Right lobe of liver (tissue), 6 donors: ENCODE measurements at places on chromosomes 12 and 14. TPM values are rescaled to one million over a fixed set of nuclear protein-coding genes. Genes with fewer than 3 reads are reported as not detected.

GRCh38 chr12:67794161-67794560 is 145.6 kb downstream of the DYRK2 start:
- no peak overlapping the region for H3K27ac ChIP-seq
- H3K4me1 ChIP-seq, result no peaks in the 10 kb centered on the region
- no peaks in the 10 kb centered on the region for H3K36me3 ChIP-seq
- no peaks in the 10 kb centered on the region for H3K27me3 ChIP-seq

GRCh38 chr12:24631676-24632426 is 317.1 kb downstream of the BCAT1 start:
- H3K27ac ChIP-seq, result no peak overlapping the region
- no peaks in the 10 kb centered on the region for H3K27me3 ChIP-seq
- no peak overlapping the region for H3K4me3 ChIP-seq
- H3K36me3 ChIP-seq, result no peaks in the 10 kb centered on the region

DNA sequence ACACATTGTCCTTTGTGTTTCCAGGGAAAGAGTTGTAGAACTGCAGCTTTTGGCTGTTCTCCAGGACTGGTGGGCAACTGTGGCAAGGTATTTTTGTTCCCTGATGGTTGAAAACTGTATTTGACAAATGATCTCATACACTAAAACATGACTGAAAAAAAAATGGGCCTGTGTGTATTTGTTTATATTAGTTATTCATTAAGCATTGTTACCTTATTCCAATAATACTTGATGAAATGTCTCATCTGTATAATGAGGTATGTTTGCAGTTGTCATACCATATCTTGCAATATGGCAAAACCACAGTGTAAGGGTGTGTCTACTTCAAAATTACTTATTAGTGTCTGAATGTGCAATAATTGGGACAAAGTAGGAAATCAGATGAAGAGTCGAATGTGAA is 479.4 kb upstream of the NOVA1 start:
- no peaks in the 10 kb centered on the region for H3K4me1 ChIP-seq
- no peak overlapping the region for H3K4me3 ChIP-seq
- no peak for DNase-seq
- no peaks in the 10 kb centered on the region for H3K36me3 ChIP-seq
- H3K27ac ChIP-seq, result no peak overlapping the region

DNA sequence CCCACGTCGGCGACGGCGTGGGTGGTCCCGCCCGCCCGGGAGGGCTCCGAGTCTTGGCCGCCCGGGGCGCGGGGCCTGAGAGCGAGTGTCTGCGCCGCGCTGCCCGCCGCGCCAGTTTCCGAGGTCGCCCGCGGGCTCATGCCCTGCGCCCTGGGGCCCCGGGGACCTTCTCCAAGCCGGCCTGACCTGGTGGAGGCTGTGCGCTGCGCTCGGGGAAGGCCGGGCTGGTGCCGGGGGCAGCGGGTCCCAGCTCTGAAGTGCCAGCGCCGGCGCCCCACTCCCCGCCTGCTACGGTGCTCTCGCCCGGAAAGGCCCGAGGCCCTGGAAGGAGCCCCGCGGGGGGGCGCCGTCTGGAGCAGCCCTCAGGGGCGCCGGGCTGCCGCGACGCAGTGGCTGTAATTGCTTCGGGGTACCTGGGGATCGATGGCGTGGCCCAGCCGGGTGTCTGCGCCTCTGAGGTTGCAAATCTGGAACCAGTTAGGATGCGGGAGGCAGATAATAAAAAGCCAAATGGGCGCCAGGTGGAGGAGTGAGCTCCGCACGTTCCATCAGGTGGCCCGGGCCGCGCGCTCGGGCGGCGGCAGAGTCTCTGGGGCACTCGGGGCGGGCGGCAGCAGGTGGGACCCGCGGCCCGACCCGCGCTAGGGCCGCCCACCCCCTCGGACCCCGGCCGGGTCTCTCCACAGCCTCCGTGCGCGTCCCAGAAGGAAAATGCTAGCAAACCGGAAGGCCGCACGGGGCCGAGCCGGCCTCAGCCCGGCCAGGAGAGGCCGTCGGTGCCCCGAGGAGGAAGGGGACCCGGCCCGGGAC is 102.3 kb upstream of the DIO3 start:
- peaks cover 18% of the 10 kb centered on the region for H3K27me3 ChIP-seq
- peaks cover 10% of the 10 kb centered on the region for H3K4me1 ChIP-seq
- no peak overlapping the region for H3K27ac ChIP-seq
- peak overlapping the region; percentile 6 for H3K4me3 ChIP-seq

DNA sequence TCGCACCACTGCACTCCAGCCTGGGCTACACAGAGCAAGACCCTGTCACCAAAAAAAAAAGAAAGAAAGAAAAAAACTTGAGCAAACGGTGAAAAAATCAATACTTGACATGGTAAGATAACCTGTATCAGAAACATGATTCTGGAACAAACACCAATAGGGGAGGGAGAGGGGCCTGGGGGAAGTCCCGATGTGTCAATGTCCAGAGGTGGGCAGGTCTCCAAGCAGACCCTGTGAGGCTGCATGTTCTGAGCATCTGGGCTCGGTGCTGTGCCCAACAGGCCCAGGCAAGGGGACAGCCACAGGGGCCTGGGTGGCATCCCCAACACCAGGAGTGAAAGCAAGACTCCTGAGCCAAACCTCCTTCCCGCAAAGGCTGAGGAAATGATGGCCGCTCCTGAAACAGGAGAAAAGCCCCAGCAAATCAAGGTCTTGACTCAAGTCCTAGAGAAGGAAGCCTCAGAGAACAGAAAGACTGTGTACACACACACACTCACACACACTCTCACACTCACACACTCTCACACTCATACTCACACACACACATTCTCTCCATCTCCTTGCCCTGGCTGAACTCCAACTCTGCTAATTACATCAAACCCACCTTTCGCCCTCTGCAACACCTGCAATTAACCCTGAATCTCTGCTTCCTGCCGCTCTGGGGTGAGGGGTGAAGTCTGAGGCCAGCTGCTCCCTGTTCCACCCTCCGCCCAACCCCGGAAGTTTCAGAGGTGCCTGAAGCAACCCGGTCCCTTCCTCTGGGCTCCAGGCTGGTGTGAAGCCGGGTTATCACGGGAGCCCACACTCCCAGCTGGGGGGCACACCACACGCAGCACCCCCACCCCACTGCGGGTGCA is 20.4 kb downstream of the CCDC88C start:
- no peaks in the 10 kb centered on the region for H3K4me1 ChIP-seq
- H3K27ac ChIP-seq, result no peak overlapping the region
- DNase-seq, result no peak
- H3K4me3 ChIP-seq, result no peak overlapping the region
- no peaks in the 10 kb centered on the region for H3K36me3 ChIP-seq
- H3K27me3 ChIP-seq, result no peaks in the 10 kb centered on the region

GRCh38 chr14:61109288-61109687 is 128.2 kb downstream of the SLC38A6 start:
- H3K27me3 ChIP-seq, result no peaks in the 10 kb centered on the region
- no peaks in the 10 kb centered on the region for H3K4me1 ChIP-seq
- no peak overlapping the region for H3K4me3 ChIP-seq

The NPFF gene
- not detected for total RNA-seq

The PZP gene
- total RNA-seq, result 9.2 TPM

The APOF gene
- 110 TPM for total RNA-seq
